ENCODE measurements at places on chromosomes 2 and 18.
A peak's percentile ranks its signal among the peaks of the same experiment; 100 is the strongest.

- peak; percentile 59 for DNase-seq
Measured at GRCh38 chr2:138486363-138487198, 15.0 kb upstream of the SPOPL start.

DNA sequence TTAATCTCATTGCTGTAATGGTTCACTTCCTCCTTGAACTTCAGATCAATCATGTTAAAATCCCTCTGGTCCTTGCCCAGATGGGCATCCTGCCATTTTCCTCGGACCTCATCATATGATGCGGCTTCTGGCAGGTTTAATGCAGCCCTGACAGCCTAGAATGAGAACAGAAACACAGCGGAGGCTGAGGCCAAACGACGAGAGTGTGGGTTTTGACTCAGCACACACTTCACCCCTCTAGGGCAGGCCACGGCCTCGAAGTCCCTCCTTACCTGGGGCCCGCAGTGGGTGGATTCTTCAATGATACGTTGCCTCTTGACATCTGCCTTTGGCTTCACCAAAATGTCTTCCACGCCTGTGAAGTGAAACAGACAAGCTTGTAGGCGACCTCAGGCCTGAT is 56.8 kb downstream of the POLR1A start:
- no peak for DNase-seq

DNA sequence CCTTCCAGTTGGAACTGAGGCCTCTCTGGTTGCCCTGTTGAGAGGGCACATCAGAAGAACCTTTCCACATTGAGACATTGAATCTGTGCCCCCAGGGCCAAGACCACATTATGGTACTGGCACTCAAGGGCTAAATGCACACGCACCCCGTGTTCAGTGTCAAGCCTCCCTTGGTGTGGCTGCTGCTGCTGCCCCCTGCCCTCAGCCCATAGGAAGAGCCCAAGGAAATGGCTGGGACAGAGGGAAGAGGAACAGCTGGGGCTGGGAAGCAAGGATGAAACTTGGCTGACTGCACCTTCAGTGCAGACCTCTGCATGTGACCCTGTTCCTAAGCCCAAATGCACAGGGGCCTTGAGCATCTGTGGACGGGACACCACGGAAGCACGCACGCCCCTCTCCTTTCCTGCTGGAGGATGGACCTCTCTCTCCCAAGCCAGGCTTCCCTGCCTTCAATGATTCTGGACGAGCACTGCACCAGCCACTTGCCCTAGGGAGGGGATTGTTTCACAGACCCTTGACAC is 40.2 kb downstream of the NIFK start:
- no peak for DNase-seq

DNA sequence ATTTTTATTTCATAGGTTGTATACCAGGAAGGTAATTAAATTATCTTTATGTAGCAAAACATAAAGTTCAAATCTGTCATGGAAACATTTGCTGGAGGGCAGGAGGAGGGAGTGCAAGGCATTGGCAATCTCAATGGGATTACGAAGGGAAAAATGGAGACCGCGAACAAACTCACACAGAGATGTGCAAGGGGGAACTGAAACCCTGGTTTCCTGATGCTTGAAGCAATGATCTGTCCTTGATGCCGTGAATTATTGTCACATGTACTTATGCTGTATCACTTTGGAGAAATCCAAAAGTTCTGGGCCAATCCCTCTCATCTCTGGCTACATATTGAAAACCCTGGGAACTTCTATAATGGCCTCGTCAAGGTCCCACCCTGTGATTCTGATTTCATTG is 65.0 kb upstream of the MFF start:
- no peak for DNase-seq

GRCh38 chr2:217890445-217890844 is 112.3 kb downstream of the TNS1 start:
- no peak for DNase-seq

DNA sequence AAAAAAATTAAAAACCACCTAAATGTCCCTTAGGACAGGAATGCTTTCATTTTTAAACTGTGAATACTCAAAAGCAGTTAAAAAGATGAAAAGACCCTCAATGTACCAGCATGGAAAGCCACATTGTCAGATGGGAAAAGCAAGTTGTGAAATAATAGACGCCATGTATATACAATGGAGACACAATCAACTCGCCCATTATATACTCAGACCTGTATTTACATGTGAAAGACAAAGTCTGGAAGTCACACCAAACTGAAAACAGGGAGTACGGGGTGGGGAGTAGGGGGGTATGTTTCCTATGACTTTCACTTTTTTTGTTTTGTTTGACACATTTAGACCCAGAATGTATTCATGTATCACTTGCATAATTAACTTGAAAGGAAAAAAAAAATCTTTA is 75.6 kb downstream of the CELF4 start:
- no peak for DNase-seq

GRCh38 chr2:119175517-119175916 is 17.0 kb upstream of the C1QL2 start:
- DNase-seq = no peak

DNA sequence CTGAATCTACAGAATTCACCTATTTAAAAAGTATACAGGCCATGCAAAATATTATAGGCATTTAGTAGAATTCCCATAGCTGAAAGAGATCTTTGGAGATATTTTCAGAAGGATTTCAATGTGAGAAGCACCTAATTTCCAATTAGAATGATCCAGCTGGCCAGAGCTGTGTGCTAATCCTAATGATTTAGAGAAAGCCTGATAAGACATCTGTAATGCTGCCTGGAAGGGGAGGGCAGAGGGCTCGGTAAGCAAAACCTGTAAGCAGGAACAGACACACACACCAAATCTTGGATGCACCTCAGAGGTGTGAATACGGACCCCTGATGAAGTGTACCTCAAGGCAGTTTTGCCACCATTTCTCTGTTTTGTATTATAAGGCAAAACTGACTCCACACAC is 14.0 kb downstream of the SERTAD2 start:
- no peak for DNase-seq

GRCh38 chr2:115460008-115460407 is 1017.6 kb downstream of the DPP10 start:
- no peak for DNase-seq

DNA sequence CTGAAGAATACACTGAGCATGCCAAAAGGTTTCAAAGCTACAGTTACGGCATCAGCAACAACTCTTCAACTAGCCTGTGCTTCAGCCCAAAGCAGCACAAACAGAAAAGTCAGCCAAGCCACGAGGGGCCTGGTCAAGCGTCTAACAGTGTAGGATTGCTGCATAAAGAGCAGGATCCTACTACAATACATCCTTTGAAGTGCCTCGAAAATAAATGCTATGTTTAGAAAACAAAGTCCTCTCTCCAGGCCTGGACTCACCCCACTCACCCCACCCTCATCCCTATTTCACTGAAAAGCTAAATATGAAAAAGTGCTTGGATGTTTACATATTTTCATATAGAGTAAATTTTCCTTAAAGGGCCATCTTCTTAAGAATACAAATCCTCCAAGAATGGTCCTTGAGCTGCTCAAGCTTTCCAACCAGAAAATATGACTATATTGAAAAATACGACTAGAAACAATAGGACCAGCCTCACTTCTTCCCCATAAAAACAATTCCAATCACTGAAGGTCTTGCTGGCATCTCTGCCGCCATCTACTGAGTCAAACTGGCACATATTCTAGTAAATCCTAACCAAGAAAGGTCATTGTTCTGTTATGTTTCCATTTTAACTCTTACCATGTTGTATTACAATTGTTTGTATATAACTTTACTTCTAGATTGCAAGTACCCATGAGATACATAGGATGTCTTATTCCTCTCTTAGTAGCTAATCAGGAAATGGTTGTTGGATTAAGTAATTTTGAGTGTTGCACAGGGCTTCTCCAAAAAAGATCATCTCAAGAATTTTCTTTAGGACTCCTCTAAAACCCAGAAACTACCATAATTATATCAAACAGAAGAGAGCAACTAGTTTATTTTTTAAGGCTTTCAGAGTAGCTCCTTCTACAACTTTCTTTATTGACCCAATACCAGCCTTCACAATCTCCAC is 63.6 kb downstream of the CLHC1 start:
- DNase-seq = peak; percentile 89

DNA sequence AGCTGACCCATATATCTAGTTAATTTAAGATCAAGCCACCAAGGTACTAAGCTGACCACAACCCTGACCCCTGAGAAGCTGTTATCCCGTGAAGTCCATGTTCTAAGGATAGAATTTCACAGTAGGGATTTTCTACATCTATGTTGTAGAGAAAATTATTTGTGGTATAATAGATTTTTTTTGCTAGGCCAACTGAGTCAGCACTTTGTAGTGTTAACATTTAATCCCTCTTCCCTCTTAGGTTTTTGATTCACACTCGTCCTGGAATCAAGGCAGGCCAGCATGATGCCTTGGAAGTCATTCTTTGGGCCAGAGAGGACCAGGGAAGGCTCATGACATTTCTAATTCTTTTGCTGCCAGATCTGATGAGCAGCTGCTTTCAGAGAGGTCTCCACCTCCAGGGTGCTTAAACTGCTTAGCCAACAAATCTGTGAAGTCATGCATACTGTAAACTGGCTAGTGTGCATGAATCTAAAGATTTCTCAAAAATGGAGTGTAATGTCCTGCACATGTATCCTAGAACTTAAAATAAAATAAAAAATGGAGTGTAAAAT is 102.5 kb downstream of the RBM43 start:
- DNase-seq = no peak

DNA sequence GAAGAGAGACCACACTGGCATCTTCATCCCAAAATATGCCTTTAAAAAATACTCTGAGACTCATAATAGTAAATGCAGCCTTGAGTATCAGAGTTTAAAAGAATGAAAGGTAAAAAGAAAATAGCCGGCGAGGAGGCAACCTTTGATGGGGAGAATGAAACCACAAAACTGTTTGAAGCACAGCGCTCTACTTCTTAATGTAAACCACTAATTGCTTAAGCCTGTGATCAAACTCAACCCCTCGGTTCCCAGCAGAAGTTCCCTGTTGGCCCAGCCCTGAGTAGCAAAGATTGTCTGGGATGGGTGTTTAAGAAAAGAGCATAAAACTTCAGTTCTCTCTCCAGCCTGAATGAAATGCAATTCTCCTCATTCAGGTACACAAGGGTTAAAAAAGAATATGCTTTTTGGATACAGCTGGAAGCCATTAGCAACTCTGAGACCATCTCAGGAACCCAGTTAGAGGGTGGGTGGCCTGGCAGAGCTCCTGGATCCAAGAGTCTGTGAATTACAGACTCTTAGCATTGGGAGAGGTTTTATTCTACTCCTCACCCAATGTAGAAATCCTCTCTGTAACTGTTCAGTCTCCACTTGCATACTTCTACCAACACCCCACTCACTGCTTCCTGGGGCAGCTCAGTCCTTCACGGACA is 44.8 kb downstream of the VIT start:
- DNase-seq = no peak

- DNase-seq = no peak
Measured at GRCh38 chr2:71611781-71612527, 158.6 kb downstream of the DYSF start.

Measured in Kasumi-1 (cell line).